ENCODE measurements at places on chromosomes 1 and 21.

GRCh38 chr1:226946841-226947240 lies 6.7 kb downstream of the COQ8A start:
- DNase-seq = no peak

GRCh38 chr1:97051823-97052222 lies 330.2 kb downstream of the PTBP2 start:
- no peak for DNase-seq

DNA sequence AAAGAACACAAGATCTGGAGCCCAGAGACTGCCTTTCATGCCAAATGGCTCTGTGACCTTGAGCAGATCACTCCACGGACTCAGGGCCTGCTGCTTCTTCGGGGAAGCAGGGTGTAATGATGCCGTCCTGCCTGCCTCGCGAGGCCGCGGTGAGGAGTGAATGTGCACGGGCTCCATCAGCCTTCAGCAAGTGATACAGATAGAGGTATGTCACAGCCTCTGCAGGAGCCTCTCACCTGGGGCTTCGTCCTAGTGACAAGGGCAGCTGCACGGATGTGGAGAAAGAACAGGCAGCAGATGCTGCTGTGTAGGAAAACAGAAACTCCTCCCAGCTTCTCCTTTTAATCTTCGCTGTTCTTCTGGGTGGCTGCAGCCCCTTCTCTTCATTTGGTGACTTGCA lies 127.5 kb downstream of the KCNN3 start:
- no peak for DNase-seq

- no peak for DNase-seq
Measured at GRCh38 chr21:36463991-36464390, 15.9 kb downstream of the CLDN14 start.

DNA sequence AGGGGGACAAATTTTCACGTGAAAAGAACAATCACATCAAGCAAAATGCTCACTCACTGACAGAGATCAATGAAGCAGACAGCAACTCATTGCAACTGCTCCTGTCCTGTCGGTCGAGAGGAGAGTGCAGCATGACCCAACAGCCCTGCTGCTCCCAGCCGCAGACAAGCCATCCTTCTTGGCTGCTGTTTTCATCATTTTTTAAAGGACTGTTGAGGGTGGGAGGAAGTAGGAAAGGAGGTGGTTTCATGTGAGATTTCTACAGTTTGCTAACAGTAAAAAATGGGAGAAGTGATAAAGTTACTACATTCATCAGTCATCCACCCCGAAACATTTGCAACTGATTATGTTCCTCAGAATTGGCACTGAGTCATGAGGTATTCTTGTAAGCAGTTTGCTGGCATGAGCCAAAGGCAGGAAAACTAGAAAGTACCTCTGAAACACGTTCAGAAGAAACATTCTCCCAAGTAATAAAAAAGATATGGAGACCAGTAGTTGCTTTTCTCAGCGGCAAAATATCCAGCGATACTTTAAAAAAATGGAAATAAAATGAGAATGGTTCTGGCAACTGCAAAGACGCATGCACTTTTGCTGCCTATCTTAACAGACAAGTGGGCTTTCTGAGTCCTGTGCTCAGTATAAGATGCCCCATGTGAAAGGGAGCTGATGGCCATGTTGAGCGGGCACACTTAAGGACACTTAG lies 72.0 kb upstream of the CLDN14 start:
- no peak for DNase-seq

- no peak for DNase-seq
Measured at GRCh38 chr1:8866792-8867415, 11.6 kb downstream of the ENO1 start.

- DNase-seq = no peak
Measured at GRCh38 chr1:239833723-239834122, 258.0 kb upstream of the FMN2 start.

DNA sequence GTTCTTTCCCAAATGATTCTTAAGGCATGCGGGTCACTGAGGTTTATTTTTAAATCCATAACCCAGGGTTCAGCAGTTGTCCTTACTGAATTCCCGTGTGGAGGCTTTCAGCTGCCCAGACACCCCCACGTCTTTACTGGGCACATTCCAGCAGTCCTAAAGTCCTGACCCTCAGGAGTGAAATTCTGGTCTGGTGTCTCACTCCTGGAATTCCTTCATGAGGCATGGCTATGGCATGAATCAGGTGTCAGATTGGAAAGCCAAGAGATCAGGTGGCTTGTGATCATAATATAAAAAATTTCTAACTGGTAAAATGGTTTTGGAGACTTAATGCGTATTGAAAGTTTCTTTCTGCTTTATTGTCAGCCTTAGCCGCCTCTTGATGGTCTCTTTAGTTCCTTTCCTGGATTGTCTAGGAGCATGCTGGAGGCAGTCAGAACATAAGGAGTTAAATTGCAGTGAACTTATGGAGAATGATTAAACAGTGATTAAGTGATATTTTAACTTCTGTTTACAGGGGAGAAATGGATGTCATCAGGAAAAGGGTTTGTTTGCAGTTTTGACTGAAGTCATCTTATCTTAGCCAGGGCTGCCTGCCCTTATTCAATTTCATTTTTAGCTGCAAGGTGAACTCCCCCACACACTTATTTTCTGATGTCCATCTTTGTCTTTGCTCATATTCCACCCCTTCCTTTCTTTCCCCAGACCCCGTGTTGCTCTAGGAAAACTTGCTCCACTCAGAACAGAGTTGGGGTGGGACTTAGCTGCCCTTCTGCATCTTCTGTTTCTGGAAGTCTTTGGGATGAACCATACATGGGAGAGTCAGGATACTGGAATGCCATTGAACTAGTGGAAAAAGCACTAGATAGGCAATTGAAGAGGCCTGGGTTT lies 25.7 kb upstream of the MACF1 start:
- no peak for DNase-seq

- no peak for DNase-seq
Measured at GRCh38 chr1:226417830-226418546, 10.1 kb upstream of the PARP1 start.

DNA sequence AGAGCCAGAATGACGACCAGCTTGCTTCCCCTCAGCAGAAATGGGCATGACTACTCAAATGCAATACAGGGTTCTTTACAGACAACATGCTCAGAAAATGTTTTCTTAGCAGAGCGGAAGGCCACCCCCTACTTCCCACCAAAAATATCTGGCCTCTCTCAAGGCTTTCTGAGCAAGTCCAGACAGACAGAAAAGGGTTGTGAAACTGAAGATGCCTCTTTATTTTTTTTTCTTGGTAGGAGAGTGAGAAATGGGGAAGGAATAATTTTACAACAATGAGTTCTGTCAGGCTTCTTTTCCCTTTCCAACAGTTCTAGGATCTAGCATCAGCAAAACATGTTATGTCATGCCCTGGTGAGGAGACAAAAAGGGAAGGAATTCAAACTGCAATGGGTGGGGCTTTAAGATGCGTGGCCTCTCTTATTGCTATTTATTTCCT lies 172.0 kb upstream of the CAMK1G start:
- DNase-seq = no peak

DNA sequence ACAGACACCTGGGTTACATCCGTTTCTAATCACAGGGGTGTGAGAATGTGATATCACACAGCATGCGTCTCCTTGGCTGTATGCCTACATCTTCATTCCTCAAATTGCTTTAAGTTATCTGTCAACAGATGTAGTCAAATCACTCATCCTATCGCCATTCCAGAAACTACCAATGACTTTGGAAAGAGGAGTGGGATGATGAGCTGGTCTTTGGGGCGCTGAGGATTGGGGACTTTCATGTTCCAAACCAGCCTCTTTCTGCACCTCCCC lies 104.8 kb downstream of the NAV1 start:
- DNase-seq = no peak

DNA sequence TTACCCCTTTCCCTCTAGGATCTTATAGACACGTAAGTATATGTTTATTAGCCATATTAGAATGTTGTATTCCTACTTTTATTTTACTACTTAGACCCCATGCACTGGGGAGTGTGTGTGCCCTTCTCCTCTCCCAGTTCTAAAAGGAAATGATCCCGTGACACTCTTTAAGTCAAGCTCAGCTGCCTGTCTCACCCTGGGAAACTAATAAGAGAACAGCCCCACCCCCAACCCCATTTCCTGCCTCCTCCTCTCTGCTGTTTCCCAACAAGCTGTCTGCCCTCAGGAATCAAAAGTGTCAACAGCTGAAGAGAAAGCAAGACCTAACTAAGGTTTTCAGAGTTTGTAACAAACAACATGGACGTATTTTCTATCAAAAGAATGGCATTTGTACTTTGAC lies 92.6 kb upstream of the VAV3 start:
- DNase-seq = no peak

GRCh38 chr1:13700521-13701270 lies 708 bp downstream of the PRDM2 start:
- peak; percentile 76 for DNase-seq

DNA sequence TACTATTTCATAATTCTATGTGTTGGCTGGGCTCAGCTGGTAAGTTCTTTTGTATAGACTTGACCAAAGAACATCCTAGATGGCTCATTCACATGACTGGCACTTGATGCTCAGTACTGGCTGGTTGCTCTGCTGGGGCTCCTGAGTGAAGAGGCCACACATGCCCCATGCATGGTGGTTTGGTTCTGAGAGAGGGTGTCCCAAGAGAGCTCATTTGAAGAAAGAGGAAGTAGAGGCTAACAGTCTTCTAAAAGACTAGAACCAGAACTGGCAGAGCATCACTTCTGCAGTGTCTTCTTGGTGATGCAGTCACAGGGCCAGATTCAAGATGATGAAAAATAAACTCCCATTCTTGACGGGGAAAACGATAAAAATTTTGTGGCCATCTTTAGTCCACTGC lies 5.2 kb upstream of the BACH1 start:
- no peak for DNase-seq

DNA sequence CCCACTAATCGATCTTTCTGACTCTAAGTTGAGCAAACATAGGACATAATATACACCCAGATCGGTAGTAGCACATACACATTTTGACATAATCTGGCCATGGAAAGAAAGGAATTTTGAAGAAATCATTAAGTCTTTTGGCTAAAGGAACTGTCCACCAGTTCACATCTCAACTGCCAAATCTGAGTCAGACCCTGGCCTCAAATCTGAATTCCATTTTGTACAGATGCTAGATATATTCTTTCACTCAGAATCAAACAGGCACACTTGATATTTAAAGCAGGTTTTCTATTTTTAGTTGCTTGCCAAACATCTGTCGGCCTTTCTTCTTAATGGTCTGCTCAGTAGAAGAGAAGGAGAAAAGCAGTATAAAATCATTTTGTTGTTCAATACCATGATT lies 281.8 kb downstream of the BARHL2 start:
- DNase-seq = no peak

DNA sequence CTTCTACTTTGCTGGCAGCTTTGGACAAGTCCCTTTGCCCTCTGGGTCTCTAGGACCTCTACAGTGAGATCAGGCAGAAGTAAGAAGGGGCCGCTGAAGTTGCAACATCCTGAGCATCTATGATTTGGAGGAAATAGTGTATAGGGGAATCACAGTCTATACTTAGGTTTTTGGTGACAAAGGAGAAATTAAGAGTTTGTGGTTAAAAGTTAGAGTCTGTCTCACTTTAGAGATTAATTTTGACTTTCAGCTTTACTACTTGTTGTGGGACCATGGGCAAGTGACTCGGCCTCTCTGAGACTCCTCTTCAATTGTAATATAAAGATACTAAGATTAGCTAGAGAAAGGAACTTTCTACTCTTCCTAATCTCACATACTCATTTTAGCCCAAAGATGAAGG lies 33.1 kb upstream of the LMX1A start:
- DNase-seq = no peak

GRCh38 chr21:29078869-29079767 lies 5.7 kb upstream of the CCT8 start:
- DNase-seq = peak; percentile 64

DNA sequence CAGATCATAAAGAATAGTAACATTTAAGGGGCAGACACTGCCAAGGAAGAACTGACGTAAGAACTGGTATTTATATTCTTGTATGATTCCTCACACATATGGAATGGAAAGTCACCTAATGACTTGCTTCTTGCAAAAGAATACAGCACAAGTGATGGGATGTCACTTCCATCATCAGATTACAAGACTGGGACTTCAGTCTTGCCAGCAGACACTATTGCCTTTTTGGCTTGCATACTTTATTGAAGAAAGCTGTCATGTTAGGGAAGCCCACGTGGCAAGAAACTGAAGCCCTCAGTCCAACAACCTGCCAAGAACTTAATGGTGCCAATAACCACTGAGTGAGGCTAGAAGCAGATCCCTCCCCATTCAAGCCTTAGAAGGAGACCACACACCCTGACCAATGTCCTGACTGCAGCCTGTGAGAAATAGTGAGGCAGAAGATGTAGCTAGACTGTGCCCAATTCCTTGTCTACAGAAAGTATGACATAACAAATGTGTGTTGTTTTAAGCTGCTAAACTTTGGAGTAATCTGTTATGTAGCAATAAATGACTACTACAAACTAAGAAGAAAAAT lies 12.0 kb downstream of the EGLN1 start:
- DNase-seq = no peak

DNA sequence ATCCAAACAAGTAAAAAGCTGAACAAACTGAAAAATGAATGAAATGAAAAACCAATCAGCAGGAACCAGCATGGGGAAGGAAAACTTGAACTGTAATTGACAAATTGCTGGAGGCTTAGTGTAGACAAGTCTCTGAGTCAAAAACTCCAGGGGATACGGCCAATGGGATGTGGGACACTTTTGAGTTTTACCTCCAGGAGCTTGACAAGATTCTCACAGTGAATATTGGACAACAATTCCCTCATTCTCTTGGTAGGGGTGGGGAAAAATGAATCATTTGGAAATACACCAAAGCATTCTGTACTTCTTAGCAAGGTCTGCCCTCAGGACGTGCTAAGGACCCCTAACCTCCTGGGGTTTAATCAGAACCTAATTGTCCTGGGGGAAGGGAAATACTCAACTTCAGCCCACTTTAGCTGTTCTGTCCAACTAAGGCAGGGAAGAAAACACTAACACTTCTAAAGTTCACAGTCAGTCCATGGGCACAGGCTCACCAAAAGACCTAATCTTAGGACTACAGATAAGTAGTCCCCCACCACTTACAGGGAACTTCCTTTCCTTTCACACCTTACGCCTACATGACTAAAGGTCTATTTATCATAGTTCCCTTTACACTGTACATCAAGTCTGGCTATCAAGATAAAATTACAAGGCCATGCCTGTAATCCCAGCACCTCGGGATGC lies 60.7 kb upstream of the CDC42BPA start:
- no peak for DNase-seq

DNA sequence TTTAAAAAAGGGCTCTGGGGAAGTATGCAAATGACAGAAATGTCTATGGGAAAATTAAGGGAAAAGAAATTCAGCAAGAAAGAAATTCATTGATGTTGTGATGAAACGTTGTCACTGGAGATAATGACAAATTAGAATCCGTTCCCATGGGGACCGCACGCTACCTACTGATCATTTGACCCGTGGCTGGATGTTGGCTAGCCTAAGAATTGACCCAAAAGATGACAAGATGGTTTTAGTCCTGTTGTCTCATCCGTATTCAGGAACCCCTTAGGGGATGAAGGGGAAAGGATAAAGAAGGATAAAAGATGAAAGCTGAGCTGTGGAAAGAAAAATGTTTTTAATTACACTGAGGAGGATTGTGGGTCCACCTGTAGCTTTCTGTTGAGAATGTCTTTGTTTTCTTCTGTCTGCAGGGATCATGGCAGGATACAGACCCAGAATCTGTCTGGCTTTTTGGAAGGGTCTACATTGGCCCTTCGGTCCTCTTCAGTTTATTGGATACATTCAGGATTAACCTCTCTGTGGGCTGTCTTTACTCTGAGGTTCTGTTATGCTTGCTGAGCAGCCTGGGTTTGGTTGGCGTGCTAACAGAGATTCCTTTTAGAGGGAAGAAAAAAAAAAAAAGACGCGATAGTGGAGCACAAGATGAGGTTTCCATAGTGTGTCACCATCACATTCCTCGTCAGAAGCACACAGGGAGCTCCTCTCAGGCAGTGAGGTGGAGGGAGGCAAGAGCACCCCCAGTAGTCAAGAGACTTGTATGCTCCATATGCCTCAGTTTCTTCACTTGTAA lies 106.2 kb downstream of the CACHD1 start:
- no peak for DNase-seq

Measured in CD4-positive, alpha-beta T cell treated with Interleukin-21 for 1 hour (primary cell).